ENCODE measurements at places on chromosomes 7 and 10.

GRCh38 chr7:91927912-91928311 is 12.8 kb upstream of the AKAP9 start:
- DNase-seq, result no peak

DNA sequence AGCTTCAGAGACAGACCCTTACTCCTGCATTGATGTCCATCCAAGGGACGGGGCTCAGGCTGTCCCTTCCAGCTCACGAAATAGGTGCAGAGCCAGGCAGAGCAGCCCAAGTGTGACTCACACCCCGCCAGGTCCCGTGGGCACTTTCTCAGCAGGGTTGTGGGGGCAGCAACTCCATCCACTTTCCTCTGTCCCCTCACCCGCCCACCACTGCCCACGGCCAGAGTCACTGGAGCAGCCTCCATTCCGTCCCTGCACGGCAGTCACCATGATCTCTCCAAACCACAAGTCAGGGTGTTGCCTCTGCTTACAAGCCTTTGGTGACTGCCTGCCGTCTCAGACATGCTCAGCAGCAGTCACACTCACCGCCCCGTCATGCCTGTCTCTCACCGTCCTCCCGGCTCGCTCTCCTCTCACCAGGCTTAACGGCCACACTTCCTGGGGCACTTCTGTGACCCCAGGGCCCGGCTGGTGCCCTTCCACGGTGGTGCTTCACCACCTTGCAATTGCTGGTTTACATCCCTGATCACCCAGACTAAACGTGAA is 39.3 kb downstream of the CALML3 start:
- DNase-seq, result no peak

DNA sequence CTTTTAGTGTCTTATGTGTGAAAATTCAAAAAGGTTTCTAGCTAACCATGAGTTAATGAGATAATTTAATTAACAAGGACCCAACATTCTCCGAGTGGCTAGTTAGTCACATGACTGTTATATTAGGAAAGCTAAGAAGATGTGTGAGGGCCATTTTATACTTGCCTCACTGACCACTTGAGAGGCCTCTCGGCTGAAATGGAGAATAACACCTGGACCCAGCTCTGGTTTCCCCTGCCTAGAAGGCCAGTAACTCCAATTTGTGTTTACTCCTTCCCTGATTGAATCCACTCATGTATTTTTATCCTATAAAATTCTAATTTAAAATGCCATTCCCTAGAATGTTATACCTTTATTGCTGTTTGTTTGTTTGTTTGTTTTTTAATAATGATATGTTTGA is 1091.2 kb downstream of the KCNMA1 start:
- no peak for DNase-seq

- DNase-seq, result no peak
Measured at GRCh38 chr10:4048236-4048864, 263.3 kb upstream of the KLF6 start.

DNA sequence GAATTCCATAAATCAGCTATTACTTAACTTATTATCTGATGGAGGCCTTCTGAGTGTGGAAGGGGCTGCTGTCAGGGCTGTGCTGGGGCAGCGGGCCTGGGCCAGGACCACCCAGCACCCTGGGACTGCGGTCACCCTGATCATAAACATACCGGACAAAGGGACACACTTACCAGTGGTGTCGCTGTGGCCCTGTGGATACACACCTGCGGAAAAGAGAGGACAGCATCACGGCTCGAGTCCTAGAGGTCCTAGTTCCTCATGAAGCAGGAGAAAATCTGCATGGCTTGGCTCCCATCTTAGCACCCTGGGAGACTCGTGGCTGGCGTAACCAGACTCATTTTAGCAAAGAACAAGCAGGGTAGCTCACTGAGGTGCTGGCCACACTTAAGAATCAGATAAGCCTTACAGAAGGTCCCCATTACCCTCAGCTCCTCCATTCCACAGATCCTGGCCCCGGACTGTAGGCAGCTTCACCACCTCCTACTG is 17.7 kb downstream of the IL15RA start:
- DNase-seq, result no peak

DNA sequence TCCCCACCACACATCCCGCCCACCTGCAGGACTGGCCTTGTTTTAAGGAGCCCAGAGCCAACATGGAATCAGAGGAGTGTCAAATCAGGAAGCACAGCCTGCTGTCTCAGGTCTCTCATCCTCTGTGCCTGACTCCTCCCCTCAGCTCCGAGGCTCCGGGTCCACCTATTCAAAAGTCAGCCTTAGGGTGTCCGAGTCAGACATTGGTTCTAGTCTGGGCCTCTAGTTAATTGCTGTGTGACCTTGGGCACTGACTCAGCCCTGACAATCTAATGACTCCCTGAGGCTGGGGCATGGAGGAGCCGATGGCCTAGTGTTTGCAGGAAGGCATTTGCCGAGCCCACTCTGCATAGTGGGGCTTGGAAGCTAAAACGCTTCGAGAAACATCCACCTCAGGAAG is 223.1 kb upstream of the PPP2R2D start:
- DNase-seq, result no peak

DNA sequence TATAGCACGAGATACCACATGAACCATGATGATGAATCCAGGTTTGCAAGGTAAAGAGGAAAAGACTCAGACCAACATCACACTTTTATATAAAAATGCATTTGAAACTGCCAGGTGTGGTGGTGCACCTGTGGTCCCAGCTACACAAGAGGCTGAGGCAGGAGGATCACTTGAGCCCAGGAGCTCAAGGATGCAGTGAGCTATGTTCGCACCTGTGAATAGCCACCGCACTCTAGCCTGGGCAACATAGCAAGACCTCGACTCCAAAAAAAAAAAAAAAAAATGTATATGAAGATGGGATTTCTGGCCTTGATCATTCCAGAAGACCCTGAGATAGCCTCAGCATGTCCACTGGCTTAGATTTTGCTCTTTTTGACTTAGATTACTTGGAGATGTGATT is 161.6 kb downstream of the PARD3 start:
- no peak for DNase-seq

DNA sequence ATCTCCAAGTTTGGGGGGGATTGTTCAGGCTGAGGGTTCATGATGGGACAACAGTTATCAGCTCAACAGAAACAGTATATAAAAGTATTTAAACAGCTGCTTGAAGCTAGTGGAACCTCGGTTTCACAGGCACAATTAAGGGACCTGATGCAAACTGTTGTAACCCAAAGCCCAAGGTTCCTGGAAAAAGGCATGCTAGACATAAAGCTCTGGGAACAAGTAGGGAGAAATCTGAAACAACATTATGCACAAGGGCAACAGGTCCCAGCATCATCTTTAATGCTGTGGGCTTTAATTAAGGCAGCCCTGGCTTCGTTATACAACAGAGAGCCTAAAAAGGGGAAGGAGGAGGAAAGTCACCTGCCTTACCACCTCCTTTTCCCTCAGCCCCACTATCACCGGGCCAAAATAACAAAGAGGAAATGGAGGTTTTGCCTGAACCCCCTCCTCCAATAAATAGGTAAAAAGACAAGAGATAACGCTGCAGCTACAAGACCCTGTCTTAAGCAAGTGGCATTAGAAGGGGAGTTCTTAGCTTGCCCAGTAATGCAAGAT is 83.2 kb upstream of the GPR22 start:
- DNase-seq, result no peak

DNA sequence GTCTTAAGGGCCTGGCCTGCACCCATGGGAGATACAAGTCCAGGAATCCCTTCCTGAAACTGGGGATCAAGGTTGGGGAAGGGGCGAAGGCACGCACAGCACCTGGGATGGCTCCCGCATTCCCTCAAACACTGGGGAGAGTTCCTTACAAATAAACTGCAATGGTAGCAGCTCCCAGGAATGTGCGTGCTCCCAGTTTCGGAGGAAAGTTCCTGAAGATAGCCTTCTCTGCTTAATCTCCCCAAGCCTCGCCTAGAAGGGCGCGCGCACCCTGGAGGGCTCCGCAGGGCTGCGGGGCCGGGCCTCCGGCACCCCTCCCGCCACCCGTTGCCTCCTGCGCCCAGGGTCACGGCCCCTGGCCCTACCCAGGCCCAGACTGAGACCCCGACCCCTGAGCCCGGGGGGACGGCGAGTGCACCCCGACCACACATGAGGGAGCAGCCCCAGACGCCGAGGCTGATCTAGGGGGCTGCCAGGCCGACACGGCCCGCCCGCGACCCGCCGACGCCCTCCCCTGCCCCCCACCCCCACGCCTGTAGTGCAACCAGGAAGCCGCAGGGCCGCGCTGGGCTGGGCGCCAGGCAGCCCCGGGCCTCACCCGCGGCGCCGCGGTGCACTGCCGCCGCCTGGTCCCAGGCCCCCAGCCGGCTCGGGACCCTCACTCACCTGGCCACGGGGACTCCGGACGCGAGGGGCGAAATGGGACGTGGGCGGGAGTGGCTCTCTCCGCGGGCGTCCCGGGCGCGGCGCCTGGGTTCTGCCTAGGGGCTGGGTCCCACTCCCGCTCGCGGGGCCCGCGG is 460 bp downstream of the ANXA11 start:
- DNase-seq, result no peak

DNA sequence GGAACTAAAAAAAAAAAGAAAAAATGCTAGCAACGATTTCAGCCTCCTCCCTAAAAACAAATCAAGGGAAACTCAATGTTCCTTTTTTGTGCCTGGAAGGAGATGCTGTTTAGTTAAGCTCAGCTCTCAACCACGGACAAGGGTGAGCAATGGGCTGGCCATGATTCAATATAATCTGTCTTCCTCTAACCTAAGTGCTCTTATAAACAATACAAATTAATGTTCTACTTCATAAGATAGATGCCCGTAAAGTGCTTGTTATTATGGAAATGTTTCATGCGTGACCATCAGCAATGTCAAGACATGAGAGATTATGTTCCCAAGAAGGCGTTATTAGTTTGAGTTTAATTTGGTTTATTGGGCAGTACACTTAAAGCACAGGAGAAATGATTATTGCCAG is 320.3 kb downstream of the SFMBT2 start:
- DNase-seq, result no peak

- DNase-seq, result no peak
Measured at GRCh38 chr7:105094966-105095365, 81.0 kb downstream of the KMT2E start.

DNA sequence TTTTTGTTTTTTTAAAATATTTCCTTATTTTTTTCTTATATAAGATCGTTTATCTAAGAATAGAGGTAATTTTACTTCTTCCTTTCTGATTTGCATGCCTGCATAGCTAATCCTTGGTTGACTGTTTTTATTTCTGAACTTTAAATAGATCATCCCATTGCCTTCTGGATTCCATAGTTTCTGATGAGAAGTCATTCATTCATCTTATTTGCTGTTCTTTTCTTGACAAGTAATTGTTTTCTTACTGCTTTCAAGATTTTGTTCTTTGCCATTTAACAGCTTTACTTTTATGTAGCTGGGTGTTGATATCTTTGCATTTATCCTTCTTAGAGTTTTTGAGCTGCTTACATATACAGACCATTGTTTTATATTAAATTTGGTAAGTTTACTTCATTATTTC is 437.9 kb downstream of the SDK1 start:
- DNase-seq, result no peak

- DNase-seq, result no peak
Measured at GRCh38 chr10:124916098-124916584, 25.8 kb upstream of the ZRANB1 start.

DNA sequence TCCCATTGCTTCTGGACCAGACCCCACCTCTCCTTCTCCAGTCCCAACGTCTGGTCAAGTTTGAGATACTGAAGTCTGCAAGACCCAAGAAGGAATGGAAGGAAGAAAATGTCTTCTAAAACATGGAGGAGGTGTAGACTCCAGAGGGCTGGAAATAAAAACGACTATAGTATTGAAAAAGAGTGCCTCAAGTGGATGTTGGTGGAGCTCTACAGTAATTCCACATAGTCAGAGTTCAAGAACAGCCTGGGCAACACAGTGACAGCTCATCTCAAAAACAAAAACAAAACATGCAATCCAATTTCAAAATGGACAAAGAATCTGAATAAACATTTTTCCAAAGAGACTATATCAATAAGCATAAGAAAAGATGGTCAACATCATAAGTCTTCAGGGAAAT is 2.3 kb upstream of the PCGF6 start:
- DNase-seq, result no peak

DNA sequence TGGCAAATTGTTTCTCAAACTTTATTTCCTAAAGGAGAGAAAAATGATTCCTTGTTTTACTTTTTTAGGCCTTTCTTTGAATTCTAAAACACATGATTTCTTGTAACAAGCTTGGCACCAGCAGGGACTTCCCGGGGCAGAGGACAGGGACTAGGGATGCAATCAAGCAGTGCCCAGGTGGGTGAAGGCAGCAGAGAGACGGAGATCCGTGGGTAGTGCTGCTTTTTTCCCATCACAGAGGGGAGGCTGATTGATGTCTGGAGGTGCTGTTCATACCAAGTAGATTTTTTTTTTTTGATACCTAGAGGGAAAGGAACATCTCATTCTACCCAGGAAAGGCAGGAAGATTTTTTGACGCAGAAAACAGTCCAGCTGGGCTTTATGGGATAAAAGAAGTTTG is 91.9 kb downstream of the FAM171A1 start:
- DNase-seq, result no peak

GRCh38 chr7:32068411-32069101 is 1.7 kb downstream of the PDE1C start:
- no peak for DNase-seq

GRCh38 chr7:131357282-131357880 is 29.7 kb downstream of the MKLN1 start:
- no peak for DNase-seq

GRCh38 chr10:17923728-17924127 is 28.0 kb upstream of the SLC39A12 start:
- peak; percentile 19 for DNase-seq

DNA sequence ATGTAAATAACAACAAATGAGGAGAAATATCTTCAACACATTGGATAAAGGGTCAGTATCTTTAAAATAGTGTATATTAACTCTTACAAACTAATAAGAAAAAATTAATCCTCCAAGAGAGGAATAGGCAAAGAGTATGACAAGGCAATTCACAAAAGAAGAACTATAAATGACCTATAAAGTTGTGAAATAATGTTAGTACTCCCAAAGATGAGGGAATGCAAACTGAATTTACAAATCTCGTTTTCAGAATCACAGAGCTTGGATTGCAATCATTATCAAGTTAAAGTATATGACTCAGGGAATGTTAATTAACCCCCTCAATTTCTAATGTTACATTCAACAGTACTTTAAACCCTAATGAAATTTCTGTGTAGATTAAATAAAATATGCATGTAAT is 87.3 kb upstream of the TARP start:
- no peak for DNase-seq

- no peak for DNase-seq
Measured at GRCh38 chr10:30353851-30354250, 4.8 kb upstream of the MTPAP start.

All from substantia nigra (tissue), 51 donors.